ENCODE measurements at places on chromosomes 11 and 22. TPM values are rescaled to one million over a fixed set of nuclear protein-coding genes. Genes with fewer than 3 reads are reported as not detected.

DNA sequence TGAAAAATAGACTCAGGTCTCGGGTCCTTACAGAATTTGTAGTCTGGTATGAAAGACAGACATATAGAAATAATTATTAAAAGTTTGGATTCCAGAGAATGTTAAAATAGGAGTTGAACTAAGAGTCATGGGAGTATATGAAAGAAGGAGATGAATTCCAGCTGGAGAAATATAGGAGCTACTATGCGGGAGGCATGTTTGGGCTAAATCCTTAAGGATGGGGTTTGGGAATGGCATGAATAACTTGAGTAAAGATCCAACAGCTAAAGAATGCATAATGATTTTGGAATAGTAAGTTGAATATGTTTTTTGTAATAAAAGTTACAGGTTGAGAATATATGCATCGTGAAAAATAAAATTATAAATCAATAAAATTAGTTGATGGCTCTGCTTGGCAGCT lies 129.4 kb upstream of the SLC5A12 start:
- no peak for DNase-seq

DNA sequence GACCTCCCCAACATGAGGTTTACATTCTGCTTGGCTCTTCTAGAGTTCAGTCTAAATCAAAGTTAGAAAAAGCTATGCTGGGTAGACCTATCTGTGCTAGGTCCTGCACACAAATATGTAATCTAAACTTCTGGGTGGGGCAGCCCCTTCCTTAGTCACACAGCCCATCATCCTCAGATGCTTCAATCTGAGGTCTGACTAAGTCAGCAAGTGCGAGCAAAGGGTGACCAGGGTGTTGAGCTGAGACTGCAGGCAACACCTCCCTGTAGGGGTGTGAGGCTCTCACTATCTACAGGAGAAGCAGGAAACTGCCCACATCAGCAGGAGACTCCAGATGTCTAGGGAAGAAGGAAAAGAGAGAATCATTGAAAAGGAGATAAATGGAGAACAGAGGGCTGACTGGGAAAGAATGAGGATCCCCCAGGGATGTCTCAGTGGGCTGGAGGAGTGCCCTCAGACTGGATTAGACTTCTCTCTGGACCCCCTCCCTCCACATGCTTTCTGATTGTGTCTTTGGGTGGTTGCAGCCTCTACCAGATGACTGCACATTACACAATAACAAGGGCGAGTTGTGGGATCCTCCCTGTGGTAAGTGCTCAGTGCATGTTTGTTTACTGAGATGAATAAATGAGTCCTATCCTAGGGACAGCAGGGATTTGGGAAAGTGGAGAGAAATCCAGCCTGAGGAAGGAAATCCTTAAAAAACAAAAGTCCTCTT lies 266.2 kb upstream of the PLET1 start:
- no peak for DNase-seq

DNA sequence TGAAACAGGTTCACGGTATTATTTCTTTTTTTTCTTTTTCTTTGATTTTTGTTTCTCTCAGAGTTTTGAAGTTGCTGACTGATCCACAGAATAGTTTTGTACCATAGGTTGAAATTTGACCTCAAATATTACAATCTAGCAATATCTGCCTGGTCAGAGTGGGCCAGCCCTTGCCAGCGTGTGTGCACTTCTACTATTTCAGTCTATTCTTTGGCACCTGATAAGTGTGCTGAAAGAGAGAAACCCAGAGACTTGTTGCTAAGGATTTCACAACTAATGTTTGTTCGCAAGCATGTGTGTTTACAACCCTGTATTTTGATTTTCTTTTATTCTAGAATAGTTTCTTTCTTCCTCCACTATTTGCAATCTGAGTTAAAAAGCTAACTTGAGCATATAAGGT lies 1125.2 kb upstream of the CNTN5 start:
- DNase-seq: no peak

GRCh38 chr11:58616594-58616993 lies 5.9 kb upstream of the CNTF start:
- no peak for DNase-seq

DNA sequence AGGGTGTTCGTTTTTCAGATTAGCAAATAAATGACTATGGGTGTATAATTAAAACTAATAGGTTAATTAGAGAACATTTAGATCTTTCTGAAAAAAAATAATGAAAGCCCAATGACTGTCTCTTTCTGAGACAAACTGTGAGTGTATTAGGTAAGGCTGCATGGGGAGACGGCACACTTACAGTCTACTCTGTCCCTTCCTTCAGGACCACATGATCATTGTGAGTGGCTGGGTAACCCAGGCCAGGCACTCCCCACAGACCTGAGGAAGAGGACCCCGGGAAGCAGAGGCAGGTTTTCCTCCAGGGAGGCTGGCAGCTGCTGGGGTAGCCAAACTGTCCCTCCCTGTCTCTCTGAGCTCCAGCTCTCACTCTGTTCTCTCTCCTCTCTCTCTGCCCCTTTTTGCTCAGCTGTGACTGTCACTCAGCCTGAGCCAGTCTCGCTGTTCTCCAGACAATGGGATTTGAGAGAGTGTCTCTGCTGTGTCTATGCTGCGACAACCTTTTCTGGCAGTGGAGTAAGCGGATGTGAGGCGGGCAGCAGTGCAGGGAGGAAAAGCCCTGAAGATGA lies 83.1 kb upstream of the NCAM1 start:
- DNase-seq: no peak

DNA sequence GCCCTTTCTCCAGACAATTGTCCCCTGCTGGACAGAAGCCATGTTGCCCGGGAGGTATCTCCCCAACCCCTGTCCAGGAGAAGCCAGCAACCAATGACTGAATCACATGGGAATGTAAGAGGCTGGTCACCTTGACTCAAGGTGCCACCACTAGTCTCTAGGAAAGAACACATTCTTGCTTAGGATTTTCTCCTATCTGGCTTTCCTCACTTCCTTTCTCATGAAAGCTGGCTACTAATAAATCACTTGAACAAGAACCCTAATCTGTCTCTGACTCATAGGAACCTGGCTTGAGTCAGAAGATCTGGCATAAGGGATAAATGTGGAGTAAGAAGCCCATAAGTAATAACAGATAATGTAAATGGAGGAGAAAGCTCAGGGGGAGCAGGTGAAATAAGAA lies 101.4 kb upstream of the C11orf87 start:
- no peak for DNase-seq

DNA sequence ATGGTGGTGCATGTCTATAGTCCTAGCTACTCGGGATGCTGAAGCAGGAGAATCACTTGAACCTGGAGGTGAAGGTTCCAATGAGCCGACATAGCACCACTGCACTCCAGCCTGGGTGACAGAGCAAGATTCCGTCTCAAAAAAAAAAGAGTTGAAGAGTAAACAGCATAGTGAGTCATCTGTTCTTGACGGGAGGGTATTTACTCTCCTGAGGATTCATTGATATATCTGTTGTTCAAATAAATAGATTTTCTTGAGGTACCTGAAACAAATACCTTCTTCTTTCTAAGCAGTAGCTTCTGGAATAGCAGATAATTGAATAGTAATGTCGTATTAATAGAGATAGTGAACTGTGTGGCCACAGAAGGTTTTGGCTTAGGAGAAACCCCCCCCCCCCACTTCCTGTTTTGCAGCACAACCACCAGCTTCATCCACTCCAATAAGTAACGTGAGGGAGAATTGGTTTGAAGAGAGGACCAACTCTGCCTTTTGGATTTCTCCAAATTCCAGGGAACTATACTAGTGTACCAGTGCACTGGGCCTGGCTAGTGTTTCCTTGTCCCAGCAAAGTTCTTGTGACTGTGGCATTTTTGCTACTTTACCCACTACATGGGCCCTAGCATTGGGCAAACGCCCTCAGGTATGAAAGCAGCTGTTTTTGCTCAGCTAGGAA lies 90.0 kb downstream of the PRMT3 start:
- DNase-seq: peak; percentile 21

JRKL gene
- total RNA-seq: 4.4 TPM

RTN4R gene
- total RNA-seq: 1.3 TPM
